ENCODE measurements at places on chromosomes 5 and 9. TPM values are rescaled to one million over a fixed set of nuclear protein-coding genes. Genes with fewer than 3 reads are reported as not detected.
A peak's percentile ranks its signal among the peaks of the same experiment; 100 is the strongest.

DNA sequence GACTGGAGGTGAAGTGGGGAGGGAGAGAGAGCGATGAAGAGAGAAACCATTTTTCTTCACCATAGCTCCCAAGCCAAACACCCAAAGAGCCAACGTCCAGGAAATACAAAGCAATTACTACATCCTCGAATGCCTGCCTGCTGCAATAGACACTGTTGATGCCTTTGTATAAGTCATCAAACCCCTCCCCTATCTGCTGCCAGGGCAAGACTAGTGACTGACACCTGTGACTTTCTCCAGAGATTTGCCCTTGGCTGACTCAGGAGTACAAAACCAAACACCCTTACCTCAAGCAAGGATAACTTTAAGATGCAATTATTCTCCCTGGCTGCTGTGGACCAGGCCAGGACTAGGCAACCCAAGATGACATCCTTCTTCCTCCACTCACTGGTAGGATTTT is 81.8 kb upstream of the RASA1 start:
- DNase-seq = no peak

DNA sequence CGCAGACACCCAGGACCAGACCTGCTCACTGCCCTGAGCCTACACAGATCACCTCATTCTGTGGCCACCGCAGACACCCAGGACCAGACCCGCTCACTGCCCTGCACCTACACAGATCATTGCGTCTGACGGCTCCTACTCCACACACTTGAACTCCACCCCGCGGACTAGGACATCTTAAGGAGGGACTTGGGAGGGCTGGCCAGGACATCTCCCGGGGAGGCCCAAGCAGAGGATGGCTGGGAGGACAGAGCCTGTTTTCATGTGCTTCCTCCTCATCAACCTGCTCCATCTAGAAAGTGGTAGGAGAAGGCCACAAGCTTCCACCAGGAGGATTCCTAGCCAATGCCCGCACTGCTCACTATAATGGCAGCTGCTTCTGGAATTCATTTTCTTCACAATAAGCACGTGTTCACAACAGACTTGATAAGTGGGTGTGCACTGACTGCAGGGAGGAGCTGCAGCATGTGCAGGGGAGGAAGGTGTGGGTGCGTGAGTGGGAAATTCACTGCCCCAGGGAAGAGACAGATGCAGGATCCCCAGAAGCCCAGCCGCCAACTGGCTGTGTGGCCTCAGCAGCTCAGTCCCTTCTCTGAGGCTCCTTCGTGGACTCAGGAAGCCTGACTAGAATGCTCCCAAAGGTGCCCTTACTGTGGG is 64.8 kb downstream of the AK8 start:
- no peak for DNase-seq

GRCh38 chr9:134835448-134835847 is 45.2 kb upstream of the FCN2 start:
- no peak for DNase-seq

DNA sequence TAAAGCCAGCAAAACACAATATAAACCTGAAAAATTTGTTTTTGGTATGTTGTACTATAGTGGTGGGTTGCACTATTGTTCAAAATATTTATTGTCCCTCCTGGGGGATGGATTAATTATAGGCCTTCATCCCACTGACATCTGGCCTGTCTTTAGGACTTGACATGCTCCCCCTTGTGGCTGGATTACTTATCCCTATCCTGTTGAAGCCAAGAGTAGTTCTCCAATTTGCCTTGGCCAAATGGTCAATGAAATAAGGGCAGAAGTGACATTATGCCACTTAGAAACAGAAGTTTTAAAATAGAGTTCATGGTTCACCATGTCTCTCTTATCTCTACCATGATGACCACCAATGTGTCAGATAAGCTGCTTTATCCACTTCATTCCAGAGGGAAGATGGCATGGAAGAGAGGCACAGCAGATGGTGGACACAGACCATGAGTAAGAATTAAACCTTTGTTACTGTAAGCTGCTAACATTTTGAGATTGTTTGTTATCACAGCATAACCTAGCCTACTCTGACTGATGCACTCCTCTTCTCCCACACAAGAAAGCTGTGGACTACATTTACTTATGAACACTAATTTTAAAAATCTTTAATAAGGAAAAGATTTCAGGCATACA is 29.2 kb upstream of the ARHGEF28 start:
- DNase-seq = no peak

DNA sequence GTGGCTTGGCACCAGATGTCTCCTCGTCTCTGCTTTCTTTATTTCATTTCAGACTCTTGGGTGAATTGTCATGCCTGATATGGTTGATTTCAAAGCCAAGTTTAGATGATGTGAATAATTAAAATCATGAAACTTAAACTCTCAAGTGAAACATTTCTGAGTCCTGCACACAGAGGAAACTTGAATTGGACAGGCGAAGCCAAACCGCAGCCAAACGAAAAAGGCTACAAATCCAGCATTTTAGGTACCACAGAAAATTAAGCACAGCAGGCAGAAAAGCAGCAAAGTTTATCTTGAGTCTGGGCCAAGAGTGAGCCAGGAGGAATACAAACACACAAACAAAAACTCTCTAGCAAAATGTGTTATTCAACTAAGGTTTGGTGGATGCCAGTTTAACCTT is 659.8 kb upstream of the KLF4 start:
- DNase-seq = no peak

GRCh38 chr9:37028420-37029031 is 5.5 kb downstream of the PAX5 start:
- no peak for DNase-seq

- DNase-seq = no peak
Measured at GRCh38 chr9:130972957-130973685, 34.1 kb upstream of the FIBCD1 start.

GRCh38 chr9:91119142-91119541 is 242.6 kb downstream of the AUH start:
- DNase-seq = no peak

GRCh38 chr5:133993185-133993936 is 11.4 kb downstream of the VDAC1 start:
- no peak for DNase-seq

DNA sequence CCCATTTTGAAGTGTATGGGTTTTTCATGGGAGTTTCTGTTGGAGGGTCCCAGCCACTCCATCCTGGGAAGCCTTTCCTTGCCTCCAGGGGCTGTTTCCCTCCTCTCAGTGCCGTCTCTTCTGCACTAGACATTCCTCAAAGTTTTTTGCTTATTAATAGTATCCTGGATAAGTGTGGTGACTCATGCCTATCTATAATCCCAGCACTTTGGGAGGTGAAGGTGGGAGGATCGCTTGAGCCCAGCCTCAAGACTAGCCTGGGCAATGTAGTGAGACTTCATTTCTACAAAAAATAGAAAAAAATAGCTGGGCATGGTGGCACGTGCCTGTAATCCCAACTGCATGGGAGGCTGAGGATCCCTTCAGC is 43.1 kb downstream of the RALGPS1 start:
- DNase-seq = no peak

- no peak for DNase-seq
Measured at GRCh38 chr9:70390933-70391341, 23.5 kb downstream of the KLF9 start.

GRCh38 chr9:109751253-109751652 is 28.7 kb upstream of the PALM2AKAP2 start:
- DNase-seq = no peak

DNA sequence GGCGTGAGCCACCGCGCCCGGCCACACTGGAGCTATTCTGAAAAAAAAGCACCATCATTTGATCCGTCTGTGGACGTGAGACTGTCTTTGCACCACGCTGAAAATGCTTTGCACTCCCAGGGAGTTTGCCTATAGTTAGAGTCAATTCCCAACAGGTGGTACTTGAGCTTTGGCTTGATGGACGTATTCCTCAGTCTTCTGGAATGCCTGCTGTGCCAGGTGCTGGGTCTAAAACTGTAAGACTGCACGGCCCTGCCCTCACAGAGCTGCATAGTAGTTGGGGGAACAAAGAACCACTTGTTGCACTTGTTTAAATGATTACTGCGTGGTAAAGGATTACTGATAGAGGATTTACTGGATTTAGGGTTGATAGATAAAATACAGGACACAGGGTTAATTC is 3.4 kb upstream of the CCNO start:
- no peak for DNase-seq

- no peak for DNase-seq
Measured at GRCh38 chr5:178206166-178207101, 2.1 kb downstream of the HNRNPAB start.

- DNase-seq = no peak
Measured at GRCh38 chr5:78699552-78700153, 51.1 kb upstream of the LHFPL2 start.

GRCh38 chr5:59067956-59068656 is 485.2 kb downstream of the RAB3C start:
- DNase-seq = no peak

GRCh38 chr9:2622461-2623287 is 1.1 kb downstream of the VLDLR start:
- peak; percentile 12 for DNase-seq

- DNase-seq = no peak
Measured at GRCh38 chr9:120284821-120285220, 295.1 kb downstream of the CDK5RAP2 start.

GRCh38 chr5:56307714-56308333 is 74.7 kb upstream of the ANKRD55 start:
- no peak for DNase-seq

GRCh38 chr5:136529081-136529480 is 163.7 kb upstream of the TRPC7 start:
- DNase-seq = no peak

Gene STKLD1
- 0.87 TPM for total RNA-seq

Gene LCN6
- total RNA-seq = not detected

Gene ANKRD31
- 0.28 TPM for total RNA-seq

Gene GNE
- 28.5 TPM for total RNA-seq

Gene RGS7BP
- total RNA-seq = not detected

Gene LCN12
- total RNA-seq = 2.1 TPM

Gene CLIC3
- total RNA-seq = not detected

Gene TSPAN17
- total RNA-seq = 33.9 TPM

Measured in activated T-helper 2 cell treated with anti-CD3 and anti-CD28 coated beads, Interferon-gamma antibody, Interleukin-2, Interleukin-4, amounts not matched to agents 10 μg/mL and 5 μg/mL and 100 μg/mL, durations not matched to agents 14 hours and 24 hours and 36 hours (primary cell).